Hematopoietic multipotent progenitor cell treated with erythropoietin and hydrocortisone succinate and interleukin-3 and kit ligand, for 6 days (in vitro differentiated cells): ENCODE measurements at places on chromosomes 7 and 10.

GRCh38 chr10:114252092-114252491 is 13.0 kb downstream of the VWA2 start:
- DNase-seq = no peak

DNA sequence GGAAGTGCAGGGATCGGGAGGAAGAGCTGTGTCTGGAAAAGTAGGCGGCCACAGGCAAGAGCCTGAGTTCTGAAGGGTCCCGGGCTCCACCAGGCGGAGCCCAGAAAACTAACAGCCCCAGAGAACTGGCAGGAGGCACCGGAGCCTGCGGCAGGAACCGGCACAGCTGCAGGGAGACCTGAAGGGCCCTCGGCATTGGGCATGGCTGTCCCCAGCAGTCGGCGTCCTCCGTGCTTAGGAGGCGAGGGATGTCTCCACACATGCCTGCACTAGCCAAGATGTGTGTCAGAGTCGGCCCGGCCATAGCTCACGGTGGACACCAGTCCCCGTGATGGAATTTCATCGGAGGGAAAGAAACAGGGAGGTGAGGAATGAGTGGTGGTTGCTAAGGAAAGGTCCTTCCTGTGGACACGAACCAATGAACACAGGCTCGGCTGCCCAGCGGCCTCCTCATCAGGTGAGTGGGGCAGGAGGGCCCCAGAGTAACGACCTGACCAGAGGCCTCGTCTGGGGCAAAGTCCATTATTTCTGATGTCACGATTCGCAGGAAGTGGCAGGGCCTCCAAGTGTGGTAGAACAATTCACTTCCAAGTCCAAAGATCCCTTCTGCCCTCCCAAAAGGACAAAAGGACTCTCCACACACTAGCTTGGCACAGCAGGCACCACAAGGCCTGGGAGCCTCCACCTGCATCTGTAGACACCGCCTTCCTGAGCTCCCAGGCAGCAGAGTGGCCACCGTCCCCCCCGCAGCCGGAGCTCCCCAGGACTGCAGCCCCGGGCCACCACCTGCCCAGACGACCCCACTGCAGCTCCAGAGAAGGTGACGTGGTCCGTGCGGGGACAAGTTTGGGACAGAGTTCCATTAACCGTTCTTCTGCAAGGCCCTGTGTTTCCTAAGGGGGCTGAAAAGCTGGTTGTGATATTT is 444.2 kb downstream of the PTPRN2 start:
- no peak for DNase-seq

GRCh38 chr7:48511080-48511479 is 339.8 kb downstream of the ABCA13 start:
- DNase-seq = no peak

DNA sequence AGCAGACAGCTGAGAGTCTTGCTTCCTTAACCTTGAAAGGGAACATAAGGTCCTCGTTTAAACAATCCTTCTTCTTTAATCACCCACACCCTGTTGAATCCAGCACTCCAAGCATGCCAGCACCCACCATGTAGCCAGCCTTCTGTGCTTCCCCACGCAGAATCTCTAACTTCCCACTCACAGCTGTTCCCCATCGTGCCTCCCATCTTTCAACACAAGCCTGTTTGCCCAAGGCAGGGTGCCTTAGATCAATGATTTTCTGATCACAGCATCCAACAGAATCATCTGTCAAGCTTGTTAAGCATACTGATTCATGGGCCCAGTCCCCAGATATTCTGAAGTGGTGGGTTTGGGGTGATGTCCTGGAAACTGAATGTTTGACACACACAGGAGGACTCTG is 530.8 kb downstream of the SH2D4B start:
- DNase-seq = no peak

DNA sequence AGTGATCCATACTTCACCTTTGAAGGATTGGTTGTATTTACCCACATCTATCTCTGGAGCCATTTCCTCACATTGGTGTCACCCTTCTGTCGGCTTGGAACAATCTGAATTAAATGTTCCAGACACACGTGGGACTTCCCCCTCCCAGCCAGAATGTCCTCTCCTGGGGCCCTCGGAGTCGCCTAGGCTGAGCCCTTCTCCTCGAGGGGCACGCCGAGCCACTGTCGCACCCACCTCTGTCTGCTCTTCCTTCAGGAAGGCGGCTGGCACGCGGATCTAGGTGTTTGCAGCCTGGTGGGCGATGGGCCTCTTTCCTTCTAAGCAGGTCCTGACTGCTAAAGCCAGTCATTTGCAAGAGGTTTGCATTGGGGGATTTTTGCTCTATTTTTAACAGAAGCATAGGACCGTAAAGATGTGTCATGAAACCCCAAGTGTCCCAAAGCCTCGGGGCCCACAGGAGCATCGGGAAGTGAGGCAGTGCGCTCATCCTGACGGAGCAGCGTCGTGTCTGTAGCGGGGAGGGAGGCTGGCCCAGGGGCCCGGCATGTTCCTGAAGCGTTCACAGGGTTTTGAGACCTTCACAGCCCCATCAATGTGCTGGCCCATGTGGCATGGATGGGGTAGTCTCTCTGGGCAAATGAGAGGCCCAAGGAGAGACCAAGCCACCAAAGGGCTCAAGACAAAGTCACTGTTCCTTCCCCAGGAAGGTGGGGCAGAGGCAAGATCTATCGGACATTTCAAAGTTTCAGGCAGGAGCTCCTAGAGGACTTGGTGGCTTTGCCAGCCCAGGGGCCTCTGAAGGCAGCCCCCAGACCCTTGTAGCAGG is 86.7 kb downstream of the RGS10 start:
- no peak for DNase-seq

- peak; percentile 6 for DNase-seq
These were observed at the start of gene TMEM229A for GRCh38 chr7:124032369-124033094. TSS of gene TMEM229A (minus strand) at chr7:124033067. CDS start at chr7:124033003, 64 bp downstream.

DNA sequence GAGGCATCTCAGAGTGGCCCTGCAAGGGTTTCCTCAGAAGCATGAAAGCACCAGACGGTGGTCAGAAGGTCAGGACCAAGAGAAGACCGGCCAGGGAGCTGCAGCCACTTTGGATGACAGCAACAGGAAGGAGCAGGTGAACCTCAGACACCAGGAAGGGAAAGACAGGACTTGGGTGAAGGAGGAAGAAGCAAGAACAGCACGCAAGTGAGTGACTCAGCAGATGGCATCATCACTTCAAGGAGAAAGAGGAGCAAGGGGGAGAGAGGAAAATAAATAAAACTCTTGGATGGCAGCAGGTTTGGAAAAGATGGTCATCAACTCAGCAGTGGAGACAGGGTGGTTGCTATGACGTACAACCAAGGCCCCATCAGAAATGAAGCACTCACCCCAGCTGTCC is 31.6 kb downstream of the NCAPG2 start:
- no peak for DNase-seq

DNA sequence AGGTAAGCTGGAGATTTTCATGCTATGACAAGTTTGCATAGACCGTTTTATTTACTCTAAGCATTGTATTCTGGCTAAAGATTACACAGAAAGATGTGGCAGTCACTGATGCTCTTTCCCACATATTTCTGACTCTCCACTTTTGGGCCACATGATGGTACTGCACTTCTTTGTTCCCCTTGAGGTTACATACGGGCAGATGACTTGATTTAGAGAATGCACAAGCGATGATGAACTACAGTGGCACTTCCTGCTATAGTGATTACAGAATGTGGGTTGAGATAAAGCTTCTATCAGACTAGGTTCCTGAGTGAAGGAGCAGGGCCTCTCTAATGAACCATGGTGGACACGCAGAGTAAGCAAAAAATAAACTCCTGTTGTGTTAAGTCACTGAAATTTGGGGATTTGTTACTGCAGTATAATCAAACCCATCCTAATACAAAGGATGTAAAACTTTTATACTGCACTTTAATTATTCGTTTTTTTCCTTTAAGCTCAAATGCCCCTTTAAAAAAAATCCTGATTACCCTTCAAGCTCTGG is 177.9 kb downstream of the TAX1BP1 start:
- peak; percentile 39 for DNase-seq

DNA sequence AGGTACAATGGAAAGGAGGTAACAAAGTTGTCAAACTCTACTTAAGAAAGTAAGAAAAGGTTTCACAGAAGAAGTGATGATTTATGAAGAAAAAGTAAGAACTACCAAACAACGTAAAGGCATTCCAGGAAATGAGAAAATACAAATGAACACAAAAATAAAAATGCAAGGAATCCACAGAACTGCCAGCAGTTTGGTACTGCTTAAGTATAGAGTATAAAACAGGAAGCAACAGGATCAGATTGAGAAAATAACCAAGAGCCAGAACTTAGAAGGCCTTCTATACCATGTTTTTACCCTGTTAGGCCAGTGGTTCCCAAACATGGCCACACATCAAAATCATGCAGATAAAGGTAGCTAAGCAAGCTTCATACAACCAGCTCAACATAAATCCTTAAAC is 9.2 kb downstream of the NDUFA5 start:
- no peak for DNase-seq

DNA sequence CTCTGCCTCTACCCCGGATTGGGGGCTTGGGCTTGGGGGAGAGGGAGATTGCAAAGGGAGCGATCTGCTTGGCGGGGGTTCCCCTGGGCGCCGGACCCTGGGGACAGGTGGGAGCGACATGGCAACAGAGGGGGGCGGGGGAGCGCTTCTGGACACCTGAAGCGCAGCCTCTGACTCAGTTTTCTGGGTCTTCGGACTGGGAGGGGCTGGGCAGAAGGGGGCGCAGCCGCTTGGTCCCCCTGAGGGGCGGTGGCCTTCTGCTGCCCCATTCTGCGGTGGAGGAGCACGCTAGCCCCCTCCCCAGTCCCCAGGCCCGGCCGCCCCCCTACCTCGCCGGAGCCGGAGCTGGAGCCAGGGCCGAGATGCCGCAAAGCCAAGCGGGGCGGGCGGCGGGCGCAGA is 380 bp downstream of the NAT16 start:
- no peak for DNase-seq

GRCh38 chr10:48748573-48748972 is 63.9 kb downstream of the WDFY4 start:
- no peak for DNase-seq

GRCh38 chr10:114024876-114025610 is 18.6 kb upstream of the ADRB1 start:
- peak; percentile 78 for DNase-seq

DNA sequence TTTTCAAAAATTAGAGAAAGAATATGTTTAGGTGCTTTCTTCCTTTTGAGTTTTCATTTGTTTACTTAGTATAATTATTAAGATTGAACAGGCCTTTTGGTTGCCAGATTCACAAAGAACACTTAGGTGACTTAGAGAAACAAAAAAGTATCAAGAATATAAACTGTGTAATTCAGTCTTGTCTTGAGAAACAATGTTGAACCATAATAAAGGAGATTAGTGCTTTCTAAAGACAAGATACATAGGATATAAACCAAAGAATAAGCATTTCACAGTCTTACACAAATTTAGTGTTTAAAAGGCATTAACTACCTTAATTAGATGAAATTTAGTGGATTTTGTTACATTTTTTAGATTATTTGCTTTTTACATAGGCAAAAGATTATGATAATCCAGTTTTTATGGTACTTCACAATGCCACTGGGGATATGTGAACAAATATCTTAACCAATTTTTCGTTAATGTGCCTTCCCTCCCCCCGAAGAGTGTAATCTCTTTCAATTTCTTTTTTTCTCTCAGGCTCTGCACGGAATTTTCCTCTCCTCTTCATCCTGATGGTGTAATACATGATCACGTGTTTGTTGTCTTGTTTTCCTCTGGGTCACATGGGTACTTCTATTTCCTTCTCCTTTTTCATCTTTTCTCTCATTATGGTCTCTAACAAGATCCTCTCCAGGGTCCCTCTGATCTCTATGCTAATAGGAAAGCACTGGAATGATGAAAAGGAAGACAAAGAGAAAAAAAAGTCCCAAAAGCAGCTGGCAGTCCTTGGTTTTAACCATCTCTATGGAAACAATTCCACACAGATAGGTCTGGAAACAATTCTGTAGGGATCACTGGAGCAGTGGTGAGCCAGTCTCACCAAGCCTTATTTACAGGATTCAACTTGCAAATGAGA is 3.7 kb upstream of the HNRNPH3 start:
- peak; percentile 76 for DNase-seq

- DNase-seq = peak; percentile 90
These were observed 21.2 kb downstream of the ATP6V1F start for GRCh38 chr7:128883622-128884448.

- peak; percentile 4 for DNase-seq
These were observed 234.3 kb upstream of the TEX47 start for GRCh38 chr7:89029864-89030263.
